ENCODE measurements at places on chromosomes 5 and 9. TPM values are rescaled to one million over a fixed set of nuclear protein-coding genes. Genes with fewer than 3 reads are reported as not detected.

DNA sequence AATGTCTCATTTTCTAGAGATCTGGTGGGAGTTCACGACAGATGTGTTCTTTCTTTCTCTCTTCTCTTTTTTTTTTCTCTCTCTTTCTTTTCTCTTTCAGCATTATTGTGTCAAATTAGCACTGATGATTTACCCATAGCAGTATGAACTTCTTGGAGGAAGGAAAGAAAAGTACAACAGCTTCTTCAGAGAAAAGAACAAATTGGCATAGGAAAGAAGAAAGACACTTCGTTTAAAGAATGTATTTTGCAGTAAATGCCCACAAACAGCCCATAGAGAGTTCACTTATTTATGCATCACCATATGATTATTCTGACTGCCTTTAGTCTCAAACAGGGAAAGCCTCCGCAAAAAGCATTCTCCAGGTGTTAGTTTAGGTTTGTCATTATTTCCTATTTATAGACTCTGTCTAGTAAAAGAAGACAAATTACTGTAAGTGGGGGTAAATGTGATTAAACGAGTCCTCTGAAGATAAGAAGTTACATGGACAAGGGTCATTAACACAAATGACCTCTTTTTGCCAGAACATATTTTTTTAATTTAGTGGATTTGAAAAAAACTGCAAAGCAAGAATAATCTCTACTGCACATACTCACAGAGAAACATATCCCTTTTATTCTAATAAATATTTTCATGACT lies 68.0 kb downstream of the POU5F2 start:
- no peak for DNase-seq

The F2R gene
- total RNA-seq = 4.9 TPM

DNA sequence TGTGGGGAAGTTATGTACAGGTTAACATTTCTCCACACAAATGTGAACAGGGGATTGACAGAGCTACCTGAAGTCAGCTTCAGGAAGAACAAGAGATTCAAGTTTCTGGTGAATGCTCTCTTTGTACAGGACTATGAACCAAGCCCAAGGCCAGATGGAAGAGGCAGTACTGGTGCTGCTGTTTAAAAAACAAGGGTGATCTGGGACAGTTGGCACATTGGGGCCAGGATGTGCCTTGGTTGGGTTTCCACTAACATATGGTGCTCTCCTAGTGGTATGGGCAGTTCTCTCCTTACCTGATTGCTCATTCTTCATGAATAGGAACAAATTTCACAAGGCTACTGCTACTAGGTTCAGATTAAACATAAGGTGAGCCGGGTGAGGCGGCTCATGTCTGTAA lies 40.0 kb downstream of the MTMR12 start:
- DNase-seq = no peak

DNA sequence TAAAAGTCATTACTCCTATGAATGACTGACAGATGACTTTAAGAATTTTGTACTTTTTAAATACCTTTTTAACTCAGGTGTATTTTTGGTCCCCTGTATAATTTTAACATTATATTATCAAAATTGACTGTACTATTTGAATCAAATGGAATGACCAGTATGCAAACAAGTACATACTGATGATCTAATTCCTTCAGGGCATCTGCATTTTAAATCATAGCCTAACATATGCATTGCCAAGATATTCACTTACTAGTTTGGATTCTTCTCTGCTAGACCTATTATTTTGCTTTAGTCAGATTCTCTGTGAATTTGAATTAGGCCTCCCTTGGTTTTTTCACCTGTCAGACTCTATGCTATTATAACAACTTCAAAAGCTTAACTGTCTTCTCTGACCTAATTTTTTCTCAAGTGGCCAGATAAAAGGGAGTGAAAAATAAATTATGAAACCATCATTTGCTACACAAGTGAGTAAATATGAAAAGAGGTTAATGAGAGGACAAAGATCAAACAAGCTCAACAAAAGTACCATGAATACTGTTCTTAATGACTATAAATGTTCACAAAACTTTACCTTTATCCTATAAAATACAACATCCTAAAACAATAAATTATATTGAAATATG lies 1505.2 kb upstream of the CDH9 start:
- no peak for DNase-seq

DNA sequence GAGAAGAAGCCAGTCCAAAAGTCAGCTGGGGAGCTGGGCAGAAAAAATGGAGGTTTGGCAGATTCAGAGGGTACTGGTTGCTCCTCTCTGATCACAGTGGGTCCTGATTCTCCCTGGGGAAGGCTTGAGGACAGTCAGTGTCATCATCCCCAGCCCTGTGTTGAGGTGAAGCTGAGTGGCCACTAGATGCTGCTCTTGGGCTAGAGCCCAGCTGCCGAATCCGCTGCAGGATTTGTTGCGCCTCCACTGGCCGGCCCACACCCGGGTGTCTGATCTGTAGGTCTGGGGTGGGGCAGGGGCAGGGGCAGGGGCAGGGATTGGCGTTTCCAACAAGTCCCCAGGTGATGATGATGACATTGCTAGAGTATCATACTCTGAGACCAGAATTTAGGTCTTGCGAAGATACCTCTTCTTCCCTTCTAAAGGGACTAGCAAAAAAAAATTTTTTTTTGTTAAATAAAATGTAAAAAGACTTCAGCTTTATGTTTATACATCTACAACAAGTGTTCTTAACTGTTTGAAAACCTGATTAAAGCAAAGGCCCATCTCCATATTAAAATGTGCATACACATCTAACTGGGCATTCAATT lies 106.8 kb downstream of the PDE6A start:
- DNase-seq = no peak

- no peak for DNase-seq
These were observed 14.7 kb upstream of the TMEM174 start for GRCh38 chr5:73158313-73158712.

The PRLR gene
- total RNA-seq = 2.4 TPM

The HTR4 gene
- 0.16 TPM for total RNA-seq

GRCh38 chr5:170289121-170289520 lies 8.5 kb downstream of the LCP2 start:
- DNase-seq = no peak

The SLC4A9 gene
- 0.22 TPM for total RNA-seq

The F12 gene
- total RNA-seq = not detected

The PCAT7 gene
- not detected for total RNA-seq

DNA sequence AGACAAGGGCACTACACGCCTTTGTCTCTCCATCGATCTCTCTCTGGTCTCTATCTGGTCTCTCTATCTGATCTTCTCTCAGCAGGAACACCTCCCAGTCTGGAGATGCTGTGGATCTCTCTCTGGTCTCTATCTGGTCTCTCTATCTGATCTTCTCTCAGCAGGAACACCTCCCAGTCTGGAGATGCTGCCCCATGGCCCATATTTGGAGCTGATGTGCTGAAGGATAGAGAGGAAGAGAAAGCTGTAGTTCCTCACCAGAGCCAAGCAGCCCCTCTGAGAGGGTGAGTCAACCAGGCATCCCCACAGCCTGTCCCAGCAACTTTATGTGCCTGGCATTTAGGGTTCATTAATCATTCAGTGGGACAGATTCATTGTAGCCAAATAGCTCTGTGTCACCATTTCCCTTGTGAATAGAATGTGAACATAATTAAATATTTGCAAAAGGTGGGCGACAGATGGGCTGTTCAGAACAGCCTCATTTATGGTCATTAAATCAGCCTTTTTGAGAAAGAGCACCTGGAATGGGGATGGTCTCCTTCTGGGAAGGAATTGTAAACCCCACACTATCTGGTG lies 189.3 kb upstream of the MAST4 start:
- no peak for DNase-seq

The ANKRD18A gene
- total RNA-seq = not detected

DNA sequence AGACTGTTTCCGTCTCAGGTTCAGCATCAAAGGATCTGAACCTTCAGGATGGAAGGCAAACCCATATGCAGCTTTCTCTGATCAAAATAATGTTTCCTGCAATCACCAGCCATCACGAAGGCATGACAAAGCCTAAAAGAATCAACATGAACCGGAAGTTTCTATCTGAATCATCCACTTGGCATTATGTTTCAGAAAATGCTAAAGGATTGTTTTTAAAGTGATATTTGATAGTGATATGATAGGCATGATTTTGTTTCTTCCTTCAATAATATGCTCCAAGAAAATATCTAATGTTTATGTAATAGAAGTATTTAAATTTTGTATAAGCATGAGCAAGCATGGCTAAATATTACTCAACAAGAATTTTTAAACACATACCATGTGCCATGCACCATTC lies 219.6 kb downstream of the PLK2 start:
- DNase-seq = no peak

DNA sequence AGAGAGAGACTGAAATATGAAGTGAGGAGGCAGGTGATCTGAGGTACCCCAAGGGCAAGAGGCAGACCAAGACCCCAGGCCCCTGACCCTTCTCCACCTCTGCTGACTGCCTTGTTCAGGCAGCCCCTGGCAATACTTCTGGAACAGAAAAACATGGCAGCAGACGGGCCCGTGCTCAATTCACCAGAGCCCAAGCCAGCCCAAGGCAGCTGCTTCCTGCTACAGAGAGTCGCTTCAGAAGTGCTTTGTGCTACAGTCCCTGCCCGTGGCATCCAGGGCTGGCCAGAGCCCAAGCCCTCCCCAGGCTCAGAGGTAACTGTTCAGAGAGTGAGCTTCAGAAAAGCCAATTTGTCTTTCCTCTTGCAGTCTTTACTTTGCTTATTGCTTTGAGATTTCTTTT lies 151.4 kb upstream of the FSTL4 start:
- no peak for DNase-seq

The KIF24 gene
- 0.45 TPM for total RNA-seq

- DNase-seq = no peak
These were observed 3.4 kb downstream of the KCNT1 start for GRCh38 chr9:135705376-135705775.

The PDE6A gene
- total RNA-seq = not detected

DNA sequence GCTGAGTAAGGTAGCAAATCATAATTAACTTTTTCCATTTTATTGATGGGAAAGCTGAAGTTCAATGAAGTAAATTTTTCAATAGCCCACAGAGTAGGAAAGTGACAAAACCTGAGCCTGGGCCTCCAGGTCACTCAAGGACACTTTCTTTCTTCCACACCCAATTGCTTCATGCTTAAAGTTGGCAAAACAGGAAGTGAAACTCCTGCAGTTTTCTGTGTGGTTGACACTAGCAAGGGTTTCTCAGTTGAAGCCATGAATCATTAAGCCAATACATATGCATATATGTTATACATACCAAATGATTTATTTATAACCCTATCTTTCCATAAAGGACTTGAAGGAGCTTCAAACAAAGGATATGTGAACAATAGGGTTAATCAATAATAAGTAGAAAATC lies 13.9 kb downstream of the TLR4 start:
- DNase-seq = no peak

The TTC23L gene
- total RNA-seq = not detected

DNA sequence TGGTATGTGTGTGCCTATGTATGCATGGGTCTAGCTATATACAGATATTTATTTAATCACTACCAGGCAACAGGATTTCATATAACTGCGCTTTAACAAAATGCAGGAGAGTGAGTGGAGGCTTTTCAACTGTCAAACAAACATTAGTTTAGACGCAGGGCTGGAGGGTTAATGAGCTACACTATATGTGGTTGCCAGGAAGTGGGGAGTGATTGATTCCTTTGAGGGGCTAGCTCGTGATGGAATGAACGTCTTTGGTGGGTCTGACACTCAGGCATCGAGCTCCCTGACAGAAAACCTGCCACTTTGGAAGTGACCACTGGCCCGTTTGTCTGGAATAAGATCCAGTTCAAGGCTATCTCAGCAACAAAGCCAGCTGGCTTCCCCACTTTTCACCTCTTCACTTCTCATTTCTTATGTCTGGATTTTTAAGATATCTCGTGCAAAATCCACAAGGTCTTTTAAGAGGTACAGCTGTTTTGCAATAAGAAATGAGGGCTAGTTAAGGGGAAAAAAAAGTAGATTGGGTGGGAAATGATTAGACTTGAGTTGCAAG lies 78.0 kb downstream of the CFAP77 start:
- no peak for DNase-seq

Measured in mesenteric fat pad (tissue), 1 donor.